ENCODE measurements at places on chromosomes 16 and 17. TPM values are rescaled to one million over a fixed set of nuclear protein-coding genes. Genes with fewer than 3 reads are reported as not detected.

DNA sequence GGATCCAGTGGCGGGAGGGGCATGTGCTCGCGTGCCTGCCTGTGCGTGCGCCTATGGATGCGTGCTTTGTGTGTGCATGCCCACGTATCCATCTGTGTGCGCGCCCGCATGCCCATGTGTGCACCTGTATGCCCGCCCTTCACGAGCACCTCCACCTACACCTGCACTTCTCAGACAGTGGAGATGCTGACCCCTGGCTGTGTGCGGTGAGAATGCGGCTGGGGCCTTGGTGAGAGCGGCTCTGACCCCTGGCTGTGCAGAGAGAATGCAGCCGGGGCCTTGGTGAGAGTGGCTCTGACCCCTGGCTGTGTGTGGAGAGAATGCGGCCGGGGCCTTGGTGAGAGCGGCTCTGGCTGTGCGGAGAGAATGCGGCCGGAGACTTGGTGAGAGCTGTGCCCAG lies 33.9 kb downstream of the AXIN1 start:
- peaks cover 2% of the 10 kb centered on the region for H3K36me3 ChIP-seq
- H3K27ac ChIP-seq: no peak overlapping the region
- peaks cover 2% of the 10 kb centered on the region for H3K4me1 ChIP-seq
- H3K27me3 ChIP-seq: no peaks in the 10 kb centered on the region
- H3K4me3 ChIP-seq: no peak overlapping the region

DNA sequence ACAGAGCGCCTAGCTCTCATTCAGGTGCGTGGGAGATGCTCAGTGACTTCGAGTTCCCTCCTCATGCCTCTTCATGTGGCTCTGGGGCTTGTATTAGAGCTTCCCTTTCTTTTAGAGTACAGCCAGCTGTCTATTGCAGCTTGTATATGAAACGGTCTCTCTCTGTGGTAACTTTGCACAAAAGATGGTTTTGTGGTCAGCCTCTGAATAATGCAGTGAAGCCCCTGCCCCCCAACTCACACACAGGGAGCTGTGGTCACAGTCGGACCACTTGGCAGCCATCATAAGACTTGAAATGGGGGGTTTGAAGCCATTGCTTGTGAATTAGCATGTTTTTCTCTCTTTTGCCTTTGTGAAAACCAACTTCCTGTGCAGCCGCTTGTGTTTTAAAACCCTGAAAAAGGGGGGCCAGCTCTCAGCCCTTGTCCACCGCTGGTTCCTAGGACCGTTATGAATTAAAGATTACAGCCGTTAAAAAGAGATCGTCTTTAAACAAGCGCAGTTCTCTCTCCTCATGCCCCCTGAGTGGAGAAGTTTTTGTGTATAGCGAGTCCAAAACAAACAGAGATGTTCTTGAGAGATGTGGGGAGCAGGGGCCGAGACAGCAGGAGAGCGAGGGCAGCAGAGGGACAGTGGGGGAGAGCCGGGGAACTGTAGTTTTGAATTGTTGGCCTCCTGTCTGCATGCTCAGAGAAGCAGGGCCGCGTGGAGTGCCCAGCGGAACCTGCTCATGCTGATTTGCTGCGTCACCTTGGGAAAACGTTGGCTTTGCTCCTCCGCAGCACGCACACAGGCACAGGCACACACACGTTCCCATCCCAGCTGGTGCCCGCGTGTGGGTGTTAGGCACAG lies 199.0 kb downstream of the MSI2 start:
- peaks cover 6% of the 10 kb centered on the region for H3K36me3 ChIP-seq
- H3K27ac ChIP-seq: no peak overlapping the region
- H3K27me3 ChIP-seq: no peaks in the 10 kb centered on the region
- DNase-seq: no peak

GRCh38 chr16:67426022-67426421 lies 4.9 kb upstream of the HSD11B2 start:
- peaks cover 15% of the 10 kb centered on the region for H3K4me1 ChIP-seq
- DNase-seq: no peak
- peaks cover 55% of the 10 kb centered on the region for H3K27me3 ChIP-seq
- no peak overlapping the region for H3K27ac ChIP-seq
- no peaks in the 10 kb centered on the region for H3K36me3 ChIP-seq

Gene BAHCC1
- total RNA-seq: 36.9 TPM

Gene CACNA1G
- 0.36 TPM for total RNA-seq

DNA sequence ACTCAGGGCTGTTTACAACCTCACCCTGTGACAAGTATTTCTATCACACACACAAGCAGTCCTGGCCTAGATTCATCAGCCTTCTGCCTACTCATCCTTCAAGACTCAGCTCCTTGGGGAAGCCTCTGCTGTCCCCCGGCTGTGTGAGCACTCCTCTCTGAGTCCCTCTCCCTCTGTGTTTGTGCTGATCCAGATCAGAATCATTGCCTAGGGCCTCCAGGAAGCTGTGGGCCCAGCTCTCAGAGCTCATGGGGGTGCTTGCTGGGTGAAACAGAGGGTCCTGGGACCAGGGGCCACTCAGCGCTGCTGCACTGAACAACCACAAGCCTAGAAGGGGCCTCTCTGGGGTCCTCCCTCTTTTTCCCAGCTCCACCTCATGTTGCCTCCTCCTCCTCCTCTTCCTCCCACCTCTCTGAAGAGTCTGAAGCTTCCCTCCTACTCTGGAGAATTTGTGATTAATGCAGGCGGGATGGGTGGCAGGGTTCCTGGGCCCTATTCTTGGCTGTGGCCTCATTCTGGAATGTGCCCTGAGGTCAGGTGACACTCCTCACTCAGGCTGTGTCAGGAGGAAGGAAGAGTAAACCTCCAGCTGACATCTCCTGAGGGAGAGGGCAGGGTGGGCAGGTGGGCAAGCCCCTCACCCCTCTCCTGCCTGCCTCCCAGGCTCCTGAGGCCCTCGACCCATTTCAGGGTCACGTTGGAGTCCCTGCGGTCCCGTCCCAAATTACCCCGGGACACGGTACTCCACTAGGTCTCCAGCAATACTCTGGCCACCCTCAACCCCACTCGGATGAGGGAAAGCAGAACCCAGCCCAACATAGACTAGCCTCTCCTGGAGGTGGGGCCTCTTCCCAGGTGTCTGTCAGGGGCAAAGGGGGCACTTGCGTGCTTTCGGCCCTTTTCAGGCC lies 10.1 kb downstream of the WFIKKN2 start:
- DNase-seq: no peak
- peaks cover 6% of the 10 kb centered on the region for H3K4me1 ChIP-seq
- H3K4me3 ChIP-seq: no peak overlapping the region
- no peak overlapping the region for H3K27ac ChIP-seq
- no peaks in the 10 kb centered on the region for H3K36me3 ChIP-seq
- H3K27me3 ChIP-seq: no peaks in the 10 kb centered on the region

Gene C1QTNF8
- not detected for total RNA-seq

DNA sequence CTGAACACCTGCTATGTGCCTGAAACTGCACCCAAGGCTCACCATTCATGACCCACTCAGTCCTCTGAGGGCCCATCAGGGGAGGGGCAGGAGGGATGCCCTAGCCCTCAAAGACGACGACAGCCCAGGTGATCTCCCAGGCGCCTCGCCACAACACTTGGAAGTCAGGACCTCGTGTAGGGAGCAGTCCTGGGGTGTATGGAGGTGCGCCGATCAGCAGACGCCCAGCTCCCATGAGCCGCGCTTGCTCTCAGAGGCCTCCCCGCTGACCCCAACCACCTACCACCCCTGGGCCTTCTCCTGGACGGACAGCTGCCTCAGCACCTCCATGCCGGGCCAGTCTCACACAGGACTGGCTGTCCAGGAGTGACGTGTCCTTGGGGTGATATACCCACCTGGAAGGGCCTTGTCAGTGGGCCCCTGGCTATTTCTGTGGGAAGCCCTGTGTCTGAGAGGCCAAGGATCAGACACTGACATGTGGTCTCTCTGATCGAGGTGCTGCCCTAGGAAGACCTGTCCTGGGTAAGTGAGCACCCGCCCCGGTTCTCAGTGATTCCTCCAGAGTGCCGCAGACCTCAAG lies 26.7 kb downstream of the KDM8 start:
- DNase-seq: no peak
- no peak overlapping the region for H3K4me3 ChIP-seq
- H3K4me1 ChIP-seq: peaks cover 10% of the 10 kb centered on the region
- peaks cover 1% of the 10 kb centered on the region for H3K36me3 ChIP-seq
- H3K27me3 ChIP-seq: no peaks in the 10 kb centered on the region
- H3K27ac ChIP-seq: no peak overlapping the region

Gene ITGAE
- total RNA-seq: 28.0 TPM

GRCh38 chr17:63961355-63962212 lies 11.1 kb downstream of the SCN4A start:
- peaks cover 3% of the 10 kb centered on the region for H3K4me1 ChIP-seq
- H3K27me3 ChIP-seq: peaks cover 42% of the 10 kb centered on the region
- H3K27ac ChIP-seq: no peak overlapping the region
- DNase-seq: peak; percentile 41
- peak overlapping the region; percentile 11 for H3K4me3 ChIP-seq
- no peaks in the 10 kb centered on the region for H3K36me3 ChIP-seq

DNA sequence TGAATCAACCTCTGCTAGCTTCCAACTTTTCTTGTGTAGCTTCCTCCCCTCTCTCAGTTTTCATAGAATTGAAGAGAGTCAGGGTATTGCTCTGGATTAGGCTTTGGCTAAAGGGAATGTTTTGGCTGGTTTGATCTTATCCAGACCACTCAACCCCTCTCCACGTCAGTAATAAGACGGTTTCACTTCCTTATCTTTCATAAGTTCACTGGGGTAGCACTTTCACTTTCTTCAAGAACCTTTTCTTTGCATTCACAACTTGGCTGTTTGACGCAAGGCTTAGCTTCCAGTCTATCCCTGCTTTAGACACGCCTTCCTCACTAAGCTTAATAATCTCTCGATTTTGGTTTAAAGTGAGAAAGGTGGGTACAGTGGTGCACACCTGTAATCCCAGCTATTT lies 29.7 kb upstream of the OR1A2 start:
- H3K4me3 ChIP-seq: no peak overlapping the region
- no peak for DNase-seq

GRCh38 chr16:1416521-1416941 lies 2.0 kb upstream of the UNKL start:
- no peaks in the 10 kb centered on the region for H3K27me3 ChIP-seq
- H3K4me1 ChIP-seq: peaks cover 14% of the 10 kb centered on the region
- peaks cover 2% of the 10 kb centered on the region for H3K36me3 ChIP-seq
- no peak for DNase-seq
- H3K4me3 ChIP-seq: peak overlapping the region; percentile 29

DNA sequence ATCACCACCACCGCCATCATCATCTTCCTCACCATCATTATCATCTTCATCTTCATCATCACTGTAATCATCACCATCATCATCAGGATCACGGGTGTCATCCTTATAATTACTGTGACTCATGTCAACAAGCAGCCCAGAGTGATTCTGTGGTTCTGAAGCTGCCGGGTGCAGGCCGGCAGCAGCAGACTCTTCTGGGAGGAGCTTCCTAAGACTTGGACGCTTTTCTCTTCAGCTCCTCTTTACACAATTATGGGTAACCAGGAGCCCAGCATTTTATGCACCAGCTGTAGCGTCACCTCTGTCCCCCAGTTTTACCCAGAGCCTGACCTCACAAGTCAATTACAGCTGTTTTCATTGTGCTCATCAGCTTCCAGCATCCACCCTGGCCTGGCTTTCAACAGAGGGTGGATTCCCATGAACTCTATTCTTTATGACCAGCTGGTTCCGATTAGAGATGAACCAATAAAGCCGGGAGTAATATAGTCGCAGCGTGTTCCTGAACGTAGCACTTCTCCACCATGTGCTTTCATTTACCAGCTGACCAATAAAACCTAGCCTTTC lies 275.8 kb downstream of the FOXL1 start:
- peaks cover 2% of the 10 kb centered on the region for H3K4me1 ChIP-seq
- no peak overlapping the region for H3K4me3 ChIP-seq
- H3K27ac ChIP-seq: no peak overlapping the region
- no peaks in the 10 kb centered on the region for H3K36me3 ChIP-seq

GRCh38 chr17:64345689-64346376 lies 44.8 kb downstream of the PECAM1 start:
- H3K27ac ChIP-seq: no peak overlapping the region
- H3K4me1 ChIP-seq: peaks cover 8% of the 10 kb centered on the region
- no peaks in the 10 kb centered on the region for H3K27me3 ChIP-seq

- no peak overlapping the region for H3K4me3 ChIP-seq
- no peaks in the 10 kb centered on the region for H3K27me3 ChIP-seq
- H3K4me1 ChIP-seq: peaks cover 21% of the 10 kb centered on the region
- no peak overlapping the region for H3K27ac ChIP-seq
Measured at GRCh38 chr17:76444518-76445311, 8.2 kb downstream of the UBE2O start.

Gene HS3ST3B1
- total RNA-seq: 14.2 TPM

Gene NOD2
- not detected for total RNA-seq

GRCh38 chr17:71032746-71033273 lies 863.5 kb downstream of the KCNJ2 start:
- no peak for DNase-seq
- no peaks in the 10 kb centered on the region for H3K36me3 ChIP-seq
- H3K4me1 ChIP-seq: peaks cover 7% of the 10 kb centered on the region
- no peak overlapping the region for H3K4me3 ChIP-seq

DNA sequence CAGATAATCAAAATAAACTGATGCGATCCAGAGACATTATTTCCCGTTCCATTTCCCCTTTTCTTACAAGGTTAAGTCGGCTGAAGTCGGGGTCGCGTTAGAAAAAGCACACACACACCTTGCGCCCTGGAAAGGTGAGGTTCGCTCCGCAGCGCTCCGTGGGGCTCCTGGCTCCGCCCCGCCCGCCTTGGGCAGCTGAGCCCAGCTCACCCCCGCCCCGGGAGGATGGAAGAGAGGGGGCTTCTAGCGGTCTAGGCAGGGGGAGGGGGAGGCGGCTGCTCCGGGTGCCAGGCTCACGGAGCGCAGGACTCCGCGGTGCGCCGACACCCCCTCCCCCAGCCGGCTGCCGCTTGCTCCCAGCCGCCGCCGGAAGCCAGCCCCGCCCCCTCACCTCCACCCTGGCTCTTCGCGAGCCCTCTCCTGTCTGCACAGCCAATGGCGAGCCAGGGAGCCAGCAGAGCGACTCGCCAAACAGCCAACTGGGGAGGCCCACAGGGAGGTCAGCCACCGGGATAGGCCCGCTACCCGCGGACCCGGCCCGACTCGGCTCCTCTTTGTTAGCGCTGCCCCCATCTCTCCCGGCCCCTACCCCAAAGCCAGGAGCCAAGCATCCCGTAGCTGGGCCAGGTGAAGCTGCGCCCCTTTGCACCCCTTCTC lies 30.4 kb downstream of the FAM222B start:
- H3K36me3 ChIP-seq: no peaks in the 10 kb centered on the region
- peak overlapping the region; percentile 80 for H3K4me3 ChIP-seq
- no peaks in the 10 kb centered on the region for H3K27me3 ChIP-seq
- peaks cover 35% of the 10 kb centered on the region for H3K4me1 ChIP-seq
- peak overlapping the region; percentile 99 for H3K27ac ChIP-seq

Gene SMIM36
- total RNA-seq: not detected

GRCh38 chr17:79891113-79891730 lies 52.0 kb upstream of the CBX4 start:
- H3K4me3 ChIP-seq: no peak overlapping the region
- H3K27ac ChIP-seq: no peak overlapping the region
- no peaks in the 10 kb centered on the region for H3K36me3 ChIP-seq
- H3K27me3 ChIP-seq: peaks cover 41% of the 10 kb centered on the region
- peaks cover 6% of the 10 kb centered on the region for H3K4me1 ChIP-seq

GRCh38 chr16:49472598-49472997 lies 99.0 kb downstream of the C16orf78 start:
- no peak overlapping the region for H3K4me3 ChIP-seq
- H3K4me1 ChIP-seq: no peaks in the 10 kb centered on the region
- no peaks in the 10 kb centered on the region for H3K36me3 ChIP-seq
- DNase-seq: no peak

GRCh38 chr17:72600934-72601333 lies 480.1 kb downstream of the SOX9 start:
- H3K27me3 ChIP-seq: no peaks in the 10 kb centered on the region
- peaks cover 36% of the 10 kb centered on the region for H3K4me1 ChIP-seq
- no peak for DNase-seq
- no peak overlapping the region for H3K4me3 ChIP-seq

- no peaks in the 10 kb centered on the region for H3K27me3 ChIP-seq
- H3K4me1 ChIP-seq: peaks cover 4% of the 10 kb centered on the region
- no peak overlapping the region for H3K4me3 ChIP-seq
- H3K36me3 ChIP-seq: peaks cover 15% of the 10 kb centered on the region
Measured at GRCh38 chr17:44038604-44039011, 23.8 kb upstream of the TMEM101 start.

Gene RANGRF
- total RNA-seq: 33.6 TPM
